SK-N-SH (cell line): ENCODE measurements at places on chromosomes 12 and 14.

DNA sequence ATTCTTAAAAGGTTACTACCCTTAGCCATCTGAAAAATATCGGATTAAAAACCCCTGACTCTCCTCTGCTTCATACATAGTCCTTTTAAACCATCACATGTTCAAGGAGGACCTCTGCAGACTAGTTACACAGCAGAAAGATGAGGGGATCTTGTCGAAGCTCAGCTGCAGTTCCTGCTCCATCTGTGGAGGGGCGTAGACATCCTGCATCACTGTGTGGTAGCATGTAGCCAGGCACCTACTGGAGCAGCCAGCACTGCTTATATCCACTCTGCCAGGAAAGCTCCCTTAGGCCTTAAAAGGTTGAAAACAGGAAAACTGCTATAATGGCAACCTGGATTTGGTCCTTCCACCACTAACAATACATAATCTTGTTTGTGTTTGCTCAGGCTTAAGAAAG, 57.6 kb upstream of the STRN3 start:
- H3K27ac ChIP-seq = no peak overlapping the region
- no peak for DNase-seq
- H3K27me3 ChIP-seq = no peaks in the 10 kb centered on the region
- no peaks in the 10 kb centered on the region for H3K4me1 ChIP-seq
- H3K4me3 ChIP-seq = no peak overlapping the region

- no peak overlapping the region for H3K4me3 ChIP-seq
- H3K36me3 ChIP-seq = no peaks in the 10 kb centered on the region
- no peak for DNase-seq
- no peaks in the 10 kb centered on the region for H3K27me3 ChIP-seq
- no peaks in the 10 kb centered on the region for H3K4me1 ChIP-seq
Observed at GRCh38 chr14:81390696-81391095, 9.4 kb downstream of the STON2 start.

- no peak for DNase-seq
- H3K4me1 ChIP-seq = no peaks in the 10 kb centered on the region
- H3K27me3 ChIP-seq = peaks cover 6% of the 10 kb centered on the region; the same call in 1 of the 2 replicates
- no peak overlapping the region for H3K27ac ChIP-seq
- no peak overlapping the region for H3K4me3 ChIP-seq
Observed at GRCh38 chr12:4628406-4628805, 20.4 kb downstream of the AKAP3 start.

DNA sequence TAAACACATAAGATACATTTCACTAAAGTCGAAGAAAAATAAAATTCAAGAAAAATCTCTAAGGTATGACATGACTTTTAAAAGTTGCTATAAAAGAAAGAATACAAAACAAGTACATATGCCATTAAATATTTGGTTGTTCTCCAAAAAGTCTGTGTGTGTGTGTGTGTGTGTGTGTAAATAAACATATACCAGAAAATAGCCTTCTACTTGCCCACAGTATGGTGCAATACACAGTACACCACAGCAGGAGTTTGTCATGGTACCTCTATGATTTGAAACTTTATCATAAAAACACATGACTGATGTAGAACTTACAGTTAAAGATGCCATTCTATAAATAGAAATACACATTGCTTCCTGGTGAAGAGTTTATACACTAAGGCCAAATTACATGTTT, 692.7 kb upstream of the MGAT4C start:
- H3K4me3 ChIP-seq = no peak overlapping the region
- no peak for DNase-seq
- no peaks in the 10 kb centered on the region for H3K36me3 ChIP-seq
- no peak overlapping the region for H3K27ac ChIP-seq
- H3K4me1 ChIP-seq = no peaks in the 10 kb centered on the region; the same call in 1 of the 2 replicates
- no peaks in the 10 kb centered on the region for H3K27me3 ChIP-seq

DNA sequence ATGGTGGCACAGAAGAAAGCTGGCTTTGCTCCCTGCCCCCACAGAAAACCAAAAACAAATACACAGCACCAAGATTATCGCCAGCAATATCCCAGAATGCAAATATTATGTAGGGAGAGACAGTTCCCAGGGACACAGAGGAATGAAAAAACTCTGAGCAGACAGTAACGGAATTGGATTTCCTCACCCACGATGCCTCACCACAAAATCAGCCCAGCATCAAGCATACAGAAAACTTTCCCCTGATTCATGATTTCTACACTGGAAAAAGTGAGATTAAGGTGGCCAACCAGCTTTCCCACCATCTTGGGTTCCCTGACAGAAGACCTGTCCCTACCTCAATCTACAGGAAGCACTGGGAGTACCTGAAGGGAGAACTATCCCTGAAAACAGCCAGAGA, 36.6 kb downstream of the PARP11 start:
- no peak for DNase-seq
- H3K4me3 ChIP-seq = no peak overlapping the region
- no peaks in the 10 kb centered on the region for H3K27me3 ChIP-seq
- H3K27ac ChIP-seq = no peak overlapping the region
- H3K36me3 ChIP-seq = no peaks in the 10 kb centered on the region

GRCh38 chr14:103628221-103628683, 759 bp upstream of the KLC1 start:
- H3K27ac ChIP-seq = peak overlapping the region; percentile 93
- H3K4me3 ChIP-seq = peak overlapping the region; percentile 72
- peaks cover 13% of the 10 kb centered on the region for H3K4me1 ChIP-seq
- DNase-seq = peak; percentile 72
- peaks cover 8% of the 10 kb centered on the region for H3K36me3 ChIP-seq

DNA sequence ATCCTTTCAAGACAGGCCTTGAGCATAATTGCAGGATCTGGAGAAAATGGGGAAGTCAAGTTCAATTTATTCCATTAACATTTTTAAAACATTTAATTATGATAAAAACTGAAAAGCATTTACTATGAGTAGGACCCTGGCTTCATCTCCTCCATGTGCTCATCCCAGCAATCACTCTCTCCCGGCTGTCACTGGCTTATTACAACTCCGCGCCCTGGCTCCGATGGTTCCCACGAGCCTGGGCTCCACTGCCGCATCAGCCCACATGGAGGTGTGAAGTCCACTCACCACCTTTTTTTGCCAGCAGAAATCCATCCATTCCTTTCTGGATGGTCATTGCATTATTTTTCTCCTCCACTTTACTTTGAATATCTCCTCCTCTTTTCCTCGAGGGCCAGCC, 194.4 kb downstream of the EMP1 start:
- peak; percentile 74 for DNase-seq
- H3K4me3 ChIP-seq = no peak overlapping the region
- H3K27me3 ChIP-seq = no peaks in the 10 kb centered on the region; the same call in 1 of the 2 replicates
- no peaks in the 10 kb centered on the region for H3K36me3 ChIP-seq

DNA sequence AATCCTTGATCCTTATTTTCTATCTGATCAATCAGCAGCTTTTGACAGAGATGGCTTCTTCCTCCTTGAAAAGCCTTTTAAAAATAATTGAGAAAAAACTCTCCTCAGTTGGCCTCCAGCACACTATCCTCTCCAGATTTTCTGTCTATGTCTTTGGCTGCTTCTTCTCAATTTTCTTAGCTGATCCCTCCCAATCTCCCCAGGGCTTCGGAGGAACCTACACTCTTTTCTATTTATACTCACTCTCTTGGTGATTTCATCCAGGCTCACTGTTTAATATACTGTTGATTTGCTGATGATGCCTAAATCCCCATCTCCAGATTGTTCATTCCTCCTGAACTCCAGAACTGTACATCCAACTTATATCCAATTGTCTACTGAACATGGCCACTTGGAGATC, 54.8 kb downstream of the RDH12 start:
- DNase-seq = no peak
- no peaks in the 10 kb centered on the region for H3K27me3 ChIP-seq
- H3K4me1 ChIP-seq = no peaks in the 10 kb centered on the region
- H3K36me3 ChIP-seq = peaks cover 25% of the 10 kb centered on the region
- no peak overlapping the region for H3K4me3 ChIP-seq

DNA sequence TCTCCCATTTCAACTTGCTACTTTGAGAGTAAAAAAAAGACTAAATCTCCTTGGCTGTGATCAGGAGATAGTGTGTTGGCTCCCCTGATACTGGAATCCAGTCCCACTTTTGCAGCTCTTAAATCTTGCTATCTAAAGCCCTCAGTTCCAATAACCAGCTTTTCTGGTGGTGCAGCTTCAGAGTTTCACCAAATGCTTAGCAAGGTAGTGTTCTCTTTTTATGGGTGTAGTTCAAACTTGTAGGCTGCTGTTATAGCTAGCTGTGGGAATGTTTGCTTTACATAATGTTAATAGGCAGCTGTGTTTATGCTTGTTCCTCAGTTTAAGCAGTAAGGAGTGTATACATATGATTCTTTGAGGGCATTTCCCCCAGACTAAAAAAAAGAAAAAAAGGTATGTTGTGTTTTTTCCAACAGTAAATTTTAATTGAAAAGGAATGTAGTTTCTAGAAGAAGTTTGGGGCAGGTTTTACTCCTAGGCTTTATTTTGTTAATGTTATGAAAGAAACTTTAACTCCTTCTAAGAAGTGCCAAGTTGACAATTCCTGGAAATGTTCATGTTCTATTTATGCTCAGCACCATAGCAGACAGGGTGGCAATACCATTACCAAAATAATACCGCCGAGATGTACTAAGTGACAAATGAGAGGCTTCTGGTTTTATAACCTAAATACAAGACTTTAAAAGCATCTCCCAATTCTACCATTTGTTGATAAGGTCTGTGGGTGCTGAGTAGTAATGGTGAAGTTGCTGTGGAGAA, 12.1 kb downstream of the CRADD start:
- no peaks in the 10 kb centered on the region for H3K27me3 ChIP-seq
- no peak for DNase-seq
- no peaks in the 10 kb centered on the region for H3K36me3 ChIP-seq
- H3K4me1 ChIP-seq = no peaks in the 10 kb centered on the region; the same call in 1 of the 2 replicates
- H3K27ac ChIP-seq = no peak overlapping the region

DNA sequence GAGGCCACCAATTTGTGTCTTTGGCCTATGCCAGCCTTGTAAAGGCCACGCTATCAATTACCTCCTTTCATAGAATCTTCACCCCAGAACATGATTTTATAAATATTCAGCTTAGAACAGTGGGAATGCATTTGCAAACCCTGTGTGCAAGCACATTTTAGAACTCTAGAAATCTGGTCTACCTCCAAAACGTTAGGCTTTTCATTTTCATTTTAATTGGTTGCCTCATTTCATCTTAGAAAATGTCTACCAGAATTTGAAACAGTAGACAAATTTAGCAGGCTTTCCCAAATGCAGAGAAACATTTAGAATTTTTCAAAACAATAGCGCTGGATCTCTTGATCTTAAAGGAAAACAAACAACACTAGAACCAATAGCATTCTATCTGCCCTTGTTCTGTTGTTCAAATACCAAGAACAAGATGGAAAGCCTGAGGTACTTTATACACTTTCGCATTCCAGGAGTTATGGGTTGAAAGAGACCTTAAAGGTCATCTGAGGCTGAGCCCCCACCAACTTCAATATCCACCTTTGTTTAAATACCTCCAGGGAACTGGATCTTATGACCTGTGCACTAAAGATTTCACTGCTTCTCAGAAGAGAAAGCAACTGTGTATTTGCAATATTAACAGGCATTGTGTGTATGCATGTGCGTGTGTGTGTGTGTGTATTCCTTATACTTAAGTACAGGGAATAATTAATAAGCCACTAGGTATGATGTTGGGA, 185.1 kb downstream of the C12orf42 start:
- H3K27ac ChIP-seq = no peak overlapping the region
- no peaks in the 10 kb centered on the region for H3K27me3 ChIP-seq
- no peaks in the 10 kb centered on the region for H3K36me3 ChIP-seq
- H3K4me1 ChIP-seq = no peaks in the 10 kb centered on the region

DNA sequence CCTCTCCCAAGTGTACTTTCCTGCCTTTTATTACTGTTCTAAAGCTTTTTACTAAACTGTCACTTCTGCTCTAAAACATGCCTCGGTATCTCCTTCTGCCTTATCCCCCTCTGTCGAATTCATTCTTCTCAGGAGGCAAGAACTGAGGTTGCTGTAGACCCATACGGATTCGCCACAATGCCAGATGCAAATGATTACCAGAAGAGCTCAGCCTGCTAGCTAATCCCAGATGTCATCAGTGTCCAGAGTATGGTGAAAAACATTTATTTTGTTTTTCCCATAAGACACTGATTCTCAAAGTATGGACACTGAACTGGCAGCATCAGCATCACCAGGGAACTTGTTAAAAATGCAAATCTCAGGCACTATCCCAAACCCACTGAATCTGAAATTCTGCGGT, 359.3 kb downstream of the TMTC2 start:
- H3K27ac ChIP-seq = peak overlapping the region; percentile 41
- DNase-seq = peak; percentile 6
- H3K27me3 ChIP-seq = no peaks in the 10 kb centered on the region
- H3K4me1 ChIP-seq = no peaks in the 10 kb centered on the region; the same call in 1 of the 2 replicates

DNA sequence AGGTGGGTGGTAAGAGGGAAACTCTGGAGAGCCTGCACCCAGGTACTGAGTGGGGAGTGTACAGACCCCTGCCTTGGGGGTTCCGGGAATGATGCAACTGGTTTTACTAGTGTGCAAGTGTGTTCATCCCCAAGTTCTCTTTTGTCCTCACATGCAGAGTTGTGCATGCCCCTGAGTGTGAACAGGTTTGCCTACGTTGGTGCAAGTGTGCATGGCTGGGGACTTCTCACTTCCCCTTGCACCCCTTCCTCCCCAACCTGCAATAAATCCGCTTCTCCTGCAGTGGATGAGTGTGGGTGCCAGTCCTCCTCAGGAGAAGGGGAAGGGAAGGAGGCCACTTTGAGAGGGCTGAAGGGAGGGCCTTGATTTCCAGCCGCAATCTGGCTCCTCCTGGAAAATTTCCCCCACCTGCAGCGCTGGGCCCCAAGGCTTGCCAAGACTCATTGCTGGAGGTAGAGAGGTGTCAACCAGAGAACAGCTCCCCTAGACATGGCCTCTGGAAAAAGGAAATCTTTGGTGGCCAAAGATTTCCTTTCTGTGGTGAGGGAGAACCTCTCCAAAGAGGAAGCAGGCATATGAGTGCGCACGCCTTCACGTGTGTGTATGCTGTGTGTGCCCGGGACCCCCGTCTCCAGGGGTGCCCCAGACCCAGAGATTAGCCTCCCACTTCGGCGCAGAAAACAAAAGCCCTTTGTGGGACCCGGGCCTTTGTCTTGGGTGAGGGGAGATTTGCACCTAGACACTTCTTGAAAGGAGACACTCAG, 5.5 kb downstream of the AQP2 start:
- no peak for DNase-seq
- no peaks in the 10 kb centered on the region for H3K27me3 ChIP-seq
- no peaks in the 10 kb centered on the region for H3K36me3 ChIP-seq
- H3K4me1 ChIP-seq = peaks cover 8% of the 10 kb centered on the region
- no peak overlapping the region for H3K27ac ChIP-seq

DNA sequence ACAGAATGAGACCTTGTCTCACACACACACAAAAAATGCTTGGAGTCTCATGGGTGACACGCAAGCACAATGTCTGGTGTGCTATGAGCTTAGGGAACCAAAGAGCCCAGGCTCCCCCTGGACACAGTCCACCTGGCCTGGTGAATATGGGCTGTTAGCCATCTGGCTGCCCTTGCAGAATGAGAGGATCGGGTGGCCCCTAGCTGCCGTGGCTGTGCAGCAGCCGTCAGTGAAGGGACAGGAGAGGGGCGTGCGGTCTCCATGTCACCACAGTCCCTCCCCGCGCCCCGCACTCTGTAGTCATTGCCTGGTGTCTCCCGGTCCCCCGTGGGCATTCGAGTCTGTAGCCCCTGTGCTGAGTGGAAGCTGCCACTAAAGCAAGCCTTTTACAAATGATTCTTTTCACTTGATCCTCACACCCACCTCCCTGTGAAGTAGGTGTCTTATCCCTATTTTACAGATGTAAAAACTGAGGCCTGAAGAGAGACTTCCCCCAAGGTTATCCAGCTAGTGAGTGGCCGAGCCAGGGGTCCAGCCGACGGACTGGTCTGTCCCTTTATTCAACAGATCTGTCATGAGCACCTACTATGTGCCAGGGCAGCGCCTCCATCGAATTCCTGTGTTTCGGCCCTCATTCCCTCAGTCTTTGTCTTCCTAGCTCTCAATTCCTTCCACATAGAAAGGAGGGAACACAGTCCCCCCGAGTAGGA, 18.8 kb downstream of the MVK start:
- no peak overlapping the region for H3K4me3 ChIP-seq
- peaks cover 41% of the 10 kb centered on the region for H3K4me1 ChIP-seq
- no peak for DNase-seq
- no peak overlapping the region for H3K27ac ChIP-seq
- no peaks in the 10 kb centered on the region for H3K36me3 ChIP-seq
- no peaks in the 10 kb centered on the region for H3K27me3 ChIP-seq
